ENCODE measurements at places on chromosomes 13 and 19.

GRCh38 chr13:110965755-110966134, 50.9 kb upstream of the ANKRD10 start:
- DNase-seq = no peak

GRCh38 chr13:112576191-112576590, 11.8 kb downstream of the TUBGCP3 start:
- DNase-seq = no peak

DNA sequence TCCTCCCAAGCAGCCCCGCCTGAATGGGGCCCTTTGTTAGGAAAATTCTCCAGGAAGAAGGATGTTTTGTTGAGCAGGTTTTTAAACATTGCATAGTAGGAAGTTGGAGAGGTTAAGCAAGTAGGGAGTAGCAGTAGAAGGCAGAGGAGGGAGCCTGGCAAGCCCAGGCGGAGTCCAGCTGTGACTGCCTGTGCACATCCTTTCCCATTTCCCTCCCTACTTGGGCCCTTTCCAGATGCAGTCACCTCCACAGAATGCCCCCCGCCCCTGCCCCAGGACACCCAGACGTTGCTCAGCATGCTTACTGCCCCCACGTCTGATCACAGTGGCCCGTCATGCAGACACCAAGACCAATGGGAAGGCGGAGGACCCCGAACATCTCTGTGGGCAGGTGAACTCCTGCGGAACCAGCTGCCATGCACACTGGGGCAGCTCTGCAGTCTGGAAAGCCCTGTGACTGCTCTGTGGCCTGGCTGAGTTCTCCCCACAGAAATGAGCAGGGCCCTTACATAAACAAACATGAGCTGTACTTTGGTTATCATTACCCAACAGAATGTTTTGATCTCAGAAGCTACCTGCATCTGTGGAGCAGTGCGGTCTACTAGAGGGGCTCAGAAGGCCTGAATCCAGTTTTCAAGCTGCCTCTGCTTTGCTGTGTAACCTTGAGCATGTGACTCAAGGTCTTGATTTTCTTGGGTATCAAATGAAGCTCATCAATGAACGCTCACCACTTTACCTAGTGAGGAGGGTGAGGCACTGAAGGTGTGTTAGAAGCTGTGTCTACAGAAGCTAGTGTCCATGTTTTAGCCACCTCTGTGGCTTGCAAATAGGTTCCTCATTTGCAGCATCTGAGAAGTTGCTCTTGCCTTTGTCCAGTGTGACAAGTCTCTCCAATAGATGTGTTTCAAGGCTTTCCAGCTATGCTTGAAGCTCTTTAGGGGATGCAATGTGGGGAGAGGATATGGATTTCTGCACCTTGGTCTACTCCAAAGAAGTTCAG, 84.2 kb downstream of the TNFRSF19 start:
- no peak for DNase-seq

- no peak for DNase-seq
These were observed 65.9 kb downstream of the ZNF627 start for GRCh38 chr19:11663181-11663591.

DNA sequence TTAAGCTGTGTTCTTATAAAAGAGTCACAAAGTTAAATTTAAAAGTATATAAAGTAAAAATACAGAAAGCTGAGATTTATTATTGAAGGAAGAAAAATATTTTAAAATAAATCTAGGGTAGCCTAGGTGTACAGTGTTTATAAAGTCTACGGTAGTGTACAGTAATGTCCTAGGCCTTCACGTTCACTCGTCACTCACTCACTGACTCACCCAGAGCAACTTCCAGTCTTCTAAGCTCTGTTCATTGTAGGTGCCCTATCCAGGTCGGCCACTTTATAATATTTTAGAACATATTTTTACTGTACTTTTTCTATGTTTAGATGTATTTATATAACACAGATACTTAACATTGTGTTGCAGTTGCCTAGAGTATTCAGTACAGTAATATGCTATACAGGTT, 47.4 kb downstream of the NDFIP2 start:
- DNase-seq = no peak

- no peak for DNase-seq
These were observed 244.2 kb upstream of the ZNF507 start for GRCh38 chr19:32101206-32101605.

GRCh38 chr13:55029280-55029679, 2000.7 kb downstream of the OLFM4 start:
- DNase-seq = no peak

- no peak for DNase-seq
These were observed 268.8 kb downstream of the DLEU7 start for GRCh38 chr13:50574731-50575130.

DNA sequence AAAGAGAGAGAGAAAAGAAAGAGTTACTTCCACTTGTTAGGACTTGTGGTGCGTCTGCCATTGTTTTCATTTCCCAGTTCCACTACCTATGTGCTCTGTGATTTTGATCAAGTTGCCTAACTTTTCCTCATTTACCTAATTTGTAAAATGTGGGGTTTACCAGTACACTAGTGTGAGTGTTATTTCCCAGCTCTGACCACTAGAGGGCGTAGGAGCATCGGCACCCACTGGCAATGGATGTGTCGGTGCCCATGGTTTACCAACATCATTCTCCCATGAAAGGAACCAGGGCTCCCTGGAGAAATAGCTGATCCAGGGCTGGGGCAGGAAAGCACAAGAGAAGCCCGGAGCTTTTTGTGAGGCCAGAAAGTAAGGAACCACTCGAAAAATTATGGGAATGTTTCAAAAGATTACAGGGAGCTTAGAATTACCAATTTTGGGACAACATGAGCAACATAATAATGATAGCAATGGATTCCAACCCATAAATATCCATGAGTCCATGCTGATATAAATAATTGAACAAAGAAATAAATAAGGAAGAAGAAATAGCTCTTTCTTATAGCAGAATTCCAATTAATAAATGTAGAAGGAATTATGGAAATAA, 15.1 kb upstream of the CEACAM4 start:
- peak; percentile 62 for DNase-seq

DNA sequence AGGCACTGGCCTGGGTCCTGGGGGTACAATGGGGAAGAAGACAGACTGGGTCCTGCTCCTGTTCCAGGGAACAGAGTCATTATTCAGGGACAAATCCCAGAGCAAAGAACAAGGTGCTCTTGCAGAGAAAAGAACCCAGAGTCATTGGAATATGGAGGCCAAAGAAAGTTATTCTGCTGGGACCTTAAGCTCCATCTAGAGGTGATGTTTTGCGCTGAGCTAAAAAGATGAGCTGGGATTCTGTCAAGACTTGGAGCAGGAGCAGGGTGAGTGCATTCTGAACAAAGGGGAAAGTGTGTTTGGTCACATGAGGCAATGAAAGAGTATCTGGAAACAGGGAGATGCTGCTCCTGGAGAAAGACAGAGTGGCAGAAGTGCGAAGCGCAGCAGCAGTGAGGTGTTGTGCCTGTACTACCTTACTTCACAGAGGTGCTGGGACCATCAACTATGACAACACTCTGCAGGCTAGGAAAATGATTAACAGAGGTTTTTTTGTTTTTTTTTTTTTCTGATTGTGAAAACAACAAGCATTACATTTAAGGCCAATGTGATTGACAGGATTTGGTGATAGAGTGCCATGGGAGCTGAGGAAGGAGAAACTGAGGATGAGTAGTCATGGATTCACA, 95.3 kb upstream of the TNFSF11 start:
- DNase-seq = no peak

- DNase-seq = peak; percentile 93
These were observed 2.8 kb downstream of the PTGER1 start for GRCh38 chr19:14472202-14472938.

- DNase-seq = no peak
These were observed 15.5 kb upstream of the SERPINE3 start for GRCh38 chr13:51323824-51324511.

GRCh38 chr13:30376426-30377311, 45.6 kb upstream of the UBE2L5 start:
- DNase-seq = peak; percentile 43

GRCh38 chr13:44810061-44810840, 179.0 kb downstream of the NUFIP1 start:
- no peak for DNase-seq

DNA sequence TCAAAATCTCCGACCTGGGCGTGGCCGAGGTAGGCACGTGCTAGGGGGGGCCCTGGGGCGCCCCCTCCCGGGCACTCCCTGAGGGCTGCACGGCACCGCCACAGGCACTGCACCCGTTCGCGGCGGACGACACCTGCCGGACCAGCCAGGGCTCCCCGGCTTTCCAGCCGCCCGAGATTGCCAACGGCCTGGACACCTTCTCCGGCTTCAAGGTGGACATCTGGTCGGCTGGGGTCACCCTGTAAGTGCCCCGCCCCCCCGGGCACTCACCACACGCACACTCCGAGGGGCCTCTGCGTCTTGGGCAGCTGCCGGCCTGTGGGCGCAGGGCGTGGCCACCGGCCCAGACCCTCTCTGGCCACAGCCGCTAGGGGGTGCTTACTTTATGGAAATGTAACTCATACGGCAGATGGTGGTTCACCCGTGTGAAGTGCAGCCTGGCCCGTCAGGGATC, 14.9 kb downstream of the STK11 start:
- no peak for DNase-seq

- no peak for DNase-seq
These were observed 15.9 kb downstream of the DYRK1B start for GRCh38 chr19:39817888-39818561.

DNA sequence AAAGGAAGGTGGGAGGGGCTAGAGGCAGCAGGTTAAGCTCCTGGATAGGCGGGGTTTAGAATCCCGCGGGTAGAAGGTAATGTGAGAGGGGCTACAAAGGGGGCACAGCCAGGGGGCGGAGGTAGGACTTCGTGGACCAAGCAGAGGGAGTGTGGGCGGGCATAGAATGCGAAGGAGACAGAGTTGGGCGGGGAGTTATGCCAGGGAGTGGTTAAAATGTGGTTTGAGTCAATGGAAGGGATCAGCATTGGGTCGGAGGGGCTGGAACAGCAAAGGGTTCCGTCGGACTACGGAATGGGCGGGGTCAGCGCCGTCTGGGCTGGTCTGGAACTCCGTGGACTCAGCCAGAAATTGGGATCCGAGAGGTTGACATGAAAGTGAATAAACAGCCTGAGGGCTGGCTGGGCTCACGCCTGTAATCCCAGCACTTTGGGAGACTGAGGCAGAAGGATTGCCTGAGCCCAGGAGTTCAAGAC, 3.0 kb downstream of the LTBP4 start:
- no peak for DNase-seq

DNA sequence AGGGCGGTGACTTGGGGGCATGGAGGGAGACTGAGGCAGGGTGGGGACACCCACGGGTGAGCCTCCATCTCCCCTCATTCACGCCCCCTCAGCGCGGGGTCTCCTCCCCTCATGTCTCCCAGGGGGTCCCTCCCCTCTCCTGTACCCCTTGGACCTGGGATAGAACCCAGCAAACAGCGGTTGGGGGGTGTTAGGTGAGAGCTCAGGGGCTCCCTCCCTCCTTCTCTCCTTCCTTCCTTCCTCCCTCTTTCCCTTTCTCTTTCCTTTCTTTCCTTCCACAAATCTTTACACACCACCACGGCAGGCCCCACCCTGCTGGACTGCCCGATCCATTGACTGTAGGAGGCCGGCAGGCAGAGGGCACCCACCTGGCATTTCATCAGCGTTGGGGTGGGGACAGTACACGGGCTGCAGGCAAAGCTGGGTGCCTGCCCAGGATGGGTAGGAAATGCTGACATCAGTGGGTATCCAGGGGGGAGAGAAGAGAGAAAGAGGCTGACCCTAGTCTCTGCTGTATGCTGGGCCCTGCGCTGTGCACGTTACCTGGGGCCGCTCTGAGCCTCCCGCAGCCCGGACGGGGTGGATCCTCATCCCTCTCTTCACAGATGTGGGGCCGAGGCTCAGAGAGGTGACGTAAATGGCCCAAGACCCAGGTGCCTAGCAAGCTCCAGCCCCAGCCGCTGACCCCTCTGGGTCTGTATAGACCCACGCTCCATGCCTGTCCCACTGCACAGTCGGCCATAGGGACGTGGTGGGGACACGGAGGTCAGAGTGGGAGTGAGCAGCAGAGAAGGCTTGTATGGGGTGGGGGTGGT, 3.5 kb downstream of the SSC5D start:
- DNase-seq = no peak

GRCh38 chr13:80359414-80359777, 18.5 kb upstream of the SPRY2 start:
- DNase-seq = no peak

DNA sequence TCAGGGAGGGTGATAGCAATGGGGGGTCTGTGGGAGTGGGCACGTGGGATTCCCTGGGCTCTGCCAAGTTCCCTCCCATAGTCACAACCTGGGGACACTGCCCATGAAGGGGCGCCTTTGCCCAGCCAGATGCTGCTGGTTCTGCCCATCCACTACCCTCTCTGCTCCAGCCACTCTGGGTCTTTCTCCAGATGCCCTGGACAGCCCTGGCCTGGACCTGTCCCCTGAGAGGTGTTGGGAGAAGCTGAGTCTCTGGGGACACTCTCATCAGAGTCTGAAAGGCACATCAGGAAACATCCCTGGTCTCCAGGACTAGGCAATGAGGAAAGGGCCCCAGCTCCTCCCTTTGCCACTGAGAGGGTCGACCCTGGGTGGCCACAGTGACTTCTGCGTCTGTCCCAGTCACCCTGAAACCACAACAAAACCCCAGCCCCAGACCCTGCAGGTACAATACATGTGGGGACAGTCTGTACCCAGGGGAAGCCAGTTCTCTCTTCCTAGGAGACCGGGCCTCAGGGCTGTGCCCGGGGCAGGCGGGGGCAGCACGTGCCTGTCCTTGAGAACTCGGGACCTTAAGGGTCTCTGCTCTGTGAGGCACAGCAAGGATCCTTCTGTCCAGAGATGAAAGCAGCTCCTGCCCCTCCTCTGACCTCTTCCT, 9.3 kb upstream of the CEACAM7 start:
- no peak for DNase-seq

- no peak for DNase-seq
These were observed at the start of gene NOTCH3 for GRCh38 chr19:15200553-15201364. Gene NOTCH3 (minus strand): TSS chr19:15200995. CDS start chr19:15200905, 90 bp downstream.

GRCh38 chr13:34577051-34577450, 365.0 kb upstream of the NBEA start:
- DNase-seq = no peak

GRCh38 chr19:12949363-12950283, 4.0 kb downstream of the RAD23A start:
- DNase-seq = no peak

GRCh38 chr13:57946361-57946760, 314.8 kb downstream of the PCDH17 start:
- DNase-seq = no peak

DNA sequence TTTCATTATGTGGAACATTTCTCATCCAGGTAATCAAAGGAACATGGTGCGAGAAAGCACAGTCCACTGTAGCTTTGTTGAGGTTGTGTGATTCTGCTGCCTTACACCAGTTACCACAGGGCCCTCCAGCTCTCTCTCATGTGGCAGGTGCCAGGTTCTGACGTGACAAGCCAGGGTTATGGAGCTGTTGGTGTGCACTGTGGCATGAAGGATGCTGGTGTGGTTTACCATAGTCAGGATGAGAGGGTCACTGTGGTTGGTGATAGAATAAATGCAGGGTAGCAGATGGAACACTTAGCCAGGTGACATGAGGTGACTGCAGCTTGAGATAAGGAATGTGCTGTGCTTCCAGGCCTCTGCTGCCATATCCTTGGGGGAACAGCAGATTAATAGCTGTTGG, 7.4 kb downstream of the ZNF223 start:
- DNase-seq = no peak

All from stimulated activated CD4-positive, alpha-beta T cell treated with anti-CD3 and anti-CD28 coated beads, Interleukin-4, amount 100 ng/mL, for 48 hours (primary cell).